ENCODE measurements at places on chromosomes 5 and 9. TPM values are rescaled to one million over a fixed set of nuclear protein-coding genes. Genes with fewer than 3 reads are reported as not detected.

Gene MEIKIN
- total RNA-seq = 0.75 TPM

Gene ANGPTL2
- total RNA-seq = not detected

Gene TRIP13
- 1.7 TPM for total RNA-seq

Gene SNCB
- total RNA-seq = not detected

Gene FBN2
- not detected for total RNA-seq

Gene HTR4
- total RNA-seq = not detected

Gene ALDH7A1
- total RNA-seq = 3.3 TPM

Gene SPATA31D4
- total RNA-seq = not detected

Gene SPINK13
- total RNA-seq = not detected

Gene FAM200C
- 1.3 TPM for total RNA-seq

Gene RASEF
- total RNA-seq = not detected

Gene NUTM2F
- total RNA-seq = not detected

Gene PPIC
- total RNA-seq = not detected

Gene SGTB
- 7.3 TPM for total RNA-seq

Gene ANKRD34B
- total RNA-seq = not detected

Gene VAV2
- total RNA-seq = 128 TPM

Gene IFNB1
- total RNA-seq = not detected

Gene PCDHB3
- total RNA-seq = not detected

Gene VCP
- 201 TPM for total RNA-seq

Gene CATSPER3
- 2.7 TPM for total RNA-seq

Gene APBA1
- total RNA-seq = 0.34 TPM

Gene ISL1
- not detected for total RNA-seq

Gene CDO1
- not detected for total RNA-seq

Gene C5orf52
- not detected for total RNA-seq

Gene RGMB
- total RNA-seq = 17.1 TPM

Gene MYO10
- not detected for total RNA-seq

Gene ZFP2
- 1.8 TPM for total RNA-seq

Gene RAD23B
- 78.2 TPM for total RNA-seq

Gene CD72
- total RNA-seq = 110 TPM

Gene NR2F1
- total RNA-seq = not detected

Gene GZMA
- not detected for total RNA-seq

Gene SAPCD2
- total RNA-seq = 0.39 TPM

Gene NFIB
- total RNA-seq = not detected

Gene C9
- not detected for total RNA-seq

Gene CNTFR
- not detected for total RNA-seq

Gene IARS1
- 82.8 TPM for total RNA-seq

Gene RAB3C
- 0.20 TPM for total RNA-seq

Gene UNC13B
- 0.25 TPM for total RNA-seq

Gene TNFSF15
- not detected for total RNA-seq

Gene HDAC3
- 85.5 TPM for total RNA-seq

Gene ZNF300
- total RNA-seq = 8.1 TPM

Gene DBH
- not detected for total RNA-seq

Gene RABGAP1
- total RNA-seq = 79.7 TPM

Gene UBE2QL1
- total RNA-seq = 1.6 TPM

Gene KCNV2
- not detected for total RNA-seq

Gene GABRB2
- total RNA-seq = 0.05 TPM

Gene PCDHA4
- total RNA-seq = not detected

Gene BHMT
- not detected for total RNA-seq

Gene SNCAIP
- total RNA-seq = not detected

Gene SLC36A3
- total RNA-seq = not detected

Gene CFAP90
- not detected for total RNA-seq

Gene HMMR
- total RNA-seq = 1.4 TPM

Gene WDR31
- 0.62 TPM for total RNA-seq

Gene USP20
- 49.5 TPM for total RNA-seq

Gene RGS14
- 85.8 TPM for total RNA-seq

Gene ADAMTS12
- total RNA-seq = not detected
